ENCODE measurements at places on chromosomes 16 and 17.

GRCh38 chr17:57739402-57740234 lies 5.5 kb downstream of the CCDC182 start:
- no peak for DNase-seq

DNA sequence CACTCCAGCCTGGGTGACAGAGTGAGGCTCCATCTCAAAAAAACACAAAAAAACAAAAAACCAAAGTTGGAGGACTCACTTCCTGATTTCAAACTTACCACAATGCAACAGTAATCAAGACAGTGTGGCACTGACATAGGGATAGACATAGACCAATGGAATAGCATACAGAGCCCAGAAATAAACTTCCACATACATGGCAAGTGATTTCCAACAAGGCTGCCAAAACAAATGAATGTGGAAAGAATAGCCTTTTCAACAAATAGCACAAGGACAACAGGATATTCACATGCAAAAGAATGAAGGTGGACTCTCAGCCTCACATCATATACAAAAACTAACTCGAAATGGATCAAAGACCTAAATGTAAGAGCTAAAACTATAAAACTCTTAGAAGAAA lies 36.8 kb upstream of the RASD1 start:
- DNase-seq, result no peak

DNA sequence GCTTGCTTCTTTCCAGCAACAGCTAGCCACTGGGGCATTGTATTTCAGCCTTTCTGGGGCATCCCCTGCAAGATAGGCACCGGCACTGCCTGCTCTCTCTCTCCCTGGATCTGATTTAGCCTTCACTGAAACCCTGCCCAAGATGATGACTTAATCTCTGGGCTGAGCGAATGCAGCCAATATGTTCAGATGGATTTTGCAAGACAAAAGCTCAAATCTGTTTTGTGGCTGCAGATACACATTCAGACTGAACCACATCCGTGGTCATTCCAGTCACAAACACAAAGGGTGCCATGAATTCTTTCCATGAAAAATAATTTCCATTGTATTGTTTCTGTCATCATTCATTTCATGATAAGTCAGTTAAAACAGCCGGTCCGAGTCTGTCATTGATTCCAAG lies 24.2 kb downstream of the SOST start:
- DNase-seq, result no peak

- DNase-seq, result no peak
Measured at GRCh38 chr17:43701318-43701743, 39.6 kb upstream of the MEOX1 start.

DNA sequence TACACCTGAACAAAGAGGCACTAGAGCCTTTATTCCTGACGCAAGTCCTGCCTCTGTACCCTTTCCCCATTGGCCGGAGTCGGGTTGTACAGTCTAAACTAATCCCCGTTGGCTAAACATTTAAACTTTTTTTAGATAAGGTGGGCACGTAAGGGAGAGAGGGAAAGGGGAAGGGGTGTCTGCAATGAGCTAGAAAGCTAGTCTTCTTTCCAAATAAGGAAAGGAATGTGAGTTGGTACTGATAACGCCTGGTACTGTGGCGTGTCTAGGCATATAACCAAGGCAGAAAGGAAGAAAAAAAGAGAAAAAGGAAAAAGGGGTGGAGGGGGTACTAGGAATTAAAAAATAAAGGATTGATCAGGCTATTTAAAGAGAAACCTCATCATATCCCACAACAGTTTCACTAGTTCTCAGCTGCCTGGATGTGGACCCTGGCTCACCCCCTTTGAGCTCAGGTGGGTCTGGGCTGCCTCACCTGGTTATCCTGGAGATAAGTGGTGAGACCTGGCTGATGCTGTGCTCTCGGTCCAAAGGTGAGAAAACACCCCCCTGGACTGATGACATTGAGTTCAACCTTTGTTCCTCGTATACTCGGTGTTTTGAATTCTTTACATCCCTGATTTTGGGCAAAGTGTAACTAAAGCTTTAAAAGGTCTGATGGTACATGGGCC lies 90.9 kb upstream of the EEF2KMT start:
- DNase-seq, result no peak

GRCh38 chr16:67028167-67028695 lies 718 bp upstream of the CBFB start:
- DNase-seq, result no peak

DNA sequence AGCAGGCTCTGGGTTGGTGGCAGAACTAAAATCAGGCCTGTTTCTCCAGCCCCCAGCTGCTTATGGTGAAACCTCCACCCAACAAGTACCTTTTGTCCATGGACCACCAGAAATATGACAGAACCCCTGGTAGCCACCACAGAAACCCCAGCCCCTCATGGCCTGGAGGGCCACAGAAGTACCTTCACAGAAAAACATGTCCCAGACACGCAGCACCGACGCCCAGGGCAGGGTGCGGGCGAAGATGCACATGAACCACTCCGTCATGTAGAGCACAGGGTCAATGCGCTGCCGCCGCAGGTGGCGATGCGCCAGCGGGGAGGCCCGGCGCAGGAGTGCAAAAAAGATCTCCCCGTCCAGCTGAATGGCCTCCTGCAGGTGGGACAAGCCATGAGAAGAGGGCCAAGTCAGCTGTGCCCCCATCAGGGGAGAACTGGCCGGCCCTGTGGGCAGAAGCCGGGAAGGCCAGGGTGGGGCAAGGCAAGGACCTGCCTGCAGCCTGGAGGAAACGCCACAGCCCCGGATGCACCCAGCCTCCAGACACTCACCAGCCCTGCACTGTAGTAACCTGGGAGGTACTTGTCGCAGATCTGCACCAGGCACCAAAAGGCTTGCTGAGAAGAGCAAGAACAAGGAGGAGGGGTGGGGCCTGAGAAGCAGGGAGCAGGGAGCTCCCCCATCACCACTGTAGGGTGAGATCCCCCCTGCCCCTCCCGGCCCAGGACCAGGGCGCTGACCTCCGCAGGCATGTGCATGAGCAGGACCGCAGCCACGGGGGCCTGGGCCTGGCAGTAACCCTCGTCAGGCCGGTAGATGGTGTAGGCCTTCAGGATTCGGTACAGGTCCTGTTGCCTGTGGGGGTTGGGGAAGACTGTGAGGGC lies 4.1 kb upstream of the CD2BP2 start:
- no peak for DNase-seq

DNA sequence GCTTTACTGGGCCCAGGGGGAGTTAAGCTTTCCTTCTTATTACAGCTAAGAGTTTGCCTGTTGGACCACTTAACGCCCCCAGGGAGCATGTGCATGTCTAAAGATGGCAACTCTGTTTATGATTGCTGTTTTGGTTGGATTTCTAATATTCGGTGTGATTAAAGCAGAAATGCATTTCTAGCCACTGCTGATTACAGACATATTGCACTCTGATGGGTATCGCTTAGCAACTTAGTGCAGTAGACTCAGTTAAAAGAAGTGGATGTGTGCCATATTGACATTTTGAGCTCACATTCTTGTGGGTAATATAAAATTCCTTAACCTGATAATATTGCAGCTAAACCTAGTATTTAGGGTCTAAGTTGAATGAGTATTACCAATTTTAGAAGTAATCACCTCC lies 4.2 kb downstream of the NF1 start:
- no peak for DNase-seq

DNA sequence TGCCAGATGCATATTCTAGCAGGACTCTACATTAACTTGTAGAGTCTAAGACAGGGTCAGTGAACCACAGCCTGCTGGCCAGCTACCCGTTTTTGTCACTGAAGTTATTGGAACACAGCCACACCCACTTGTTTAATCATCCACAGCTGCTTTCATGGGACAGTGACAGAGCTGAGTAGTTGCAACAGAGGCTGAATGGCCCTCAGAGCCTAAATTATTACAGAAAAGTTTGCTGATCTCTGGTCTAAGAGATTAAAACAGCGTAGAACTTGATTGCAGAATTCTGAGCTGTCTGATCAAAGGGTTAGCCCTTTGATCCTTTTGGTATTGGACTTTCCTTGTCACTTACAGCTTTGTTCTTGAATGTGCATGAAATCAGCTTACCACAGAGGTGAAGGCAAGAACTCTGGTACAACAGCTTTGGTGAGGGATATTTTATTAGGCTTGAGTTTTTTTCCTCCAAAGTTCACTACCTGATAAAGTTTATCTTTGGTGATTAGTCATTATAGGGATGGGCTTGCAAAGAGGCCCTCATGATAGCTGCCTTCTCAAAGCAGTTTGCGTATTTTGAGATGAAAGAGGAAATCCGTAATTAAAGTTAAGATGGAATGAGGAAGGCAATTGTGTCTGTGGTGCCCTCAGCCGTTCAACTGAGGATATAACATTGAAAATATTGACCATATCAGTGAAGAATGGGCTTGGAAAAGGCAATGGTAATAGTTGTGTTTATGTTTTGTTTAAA lies 23.6 kb downstream of the ALDH3A2 start:
- DNase-seq, result no peak

DNA sequence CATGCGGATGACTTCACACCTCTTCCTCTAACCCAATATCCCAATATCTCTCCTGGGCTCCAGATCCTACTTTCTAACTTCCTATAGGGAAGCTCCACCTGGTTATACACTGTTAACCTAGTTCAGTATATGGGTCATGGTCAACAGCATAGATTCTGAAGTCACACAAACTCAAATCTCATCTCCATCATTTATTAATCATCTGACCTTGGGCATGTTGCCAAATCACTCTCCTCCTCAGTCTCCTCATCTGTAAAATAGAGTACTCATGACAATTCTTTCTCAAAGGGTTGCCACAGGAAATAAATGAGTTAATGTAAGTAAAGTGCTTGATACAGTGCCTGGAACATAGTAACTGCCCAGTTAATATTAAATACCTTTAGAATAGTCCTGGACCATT lies 593 bp upstream of the CD300E start:
- no peak for DNase-seq

DNA sequence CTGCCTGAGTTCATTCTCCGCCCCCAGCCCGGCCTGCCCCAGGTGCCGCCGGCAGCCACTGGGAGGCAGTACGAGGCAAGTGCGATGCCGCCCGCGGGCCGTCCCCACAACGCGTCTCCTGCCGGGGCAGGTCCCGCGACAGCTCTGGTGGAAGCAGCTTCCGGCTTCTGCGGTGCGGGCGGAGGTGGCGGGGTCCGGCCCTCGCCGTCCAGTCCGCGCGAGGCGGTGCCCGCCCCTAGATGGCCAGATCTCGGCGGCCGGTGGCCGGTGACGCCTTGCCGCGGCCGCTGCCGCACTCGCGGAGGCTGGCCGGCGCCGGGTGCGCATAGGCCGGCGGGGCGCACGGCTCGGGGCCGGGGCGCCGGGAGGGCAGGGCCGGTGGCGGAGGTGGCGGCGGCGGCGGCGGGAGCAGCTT lies 1.8 kb downstream of the GJD3 start:
- DNase-seq, result no peak

GRCh38 chr17:67503184-67503583 lies 126.1 kb downstream of the PITPNC1 start:
- no peak for DNase-seq
